ENCODE measurements at places on chromosomes 3 and 15.

GRCh38 chr3:56282341-56282740, 185.9 kb downstream of the ERC2 start:
- DNase-seq, result no peak

GRCh38 chr15:96332637-96333121, 2.2 kb downstream of the NR2F2 start:
- no peak for DNase-seq

- no peak for DNase-seq
These were observed 173.0 kb downstream of the LPP start for GRCh38 chr3:188326968-188327367.

DNA sequence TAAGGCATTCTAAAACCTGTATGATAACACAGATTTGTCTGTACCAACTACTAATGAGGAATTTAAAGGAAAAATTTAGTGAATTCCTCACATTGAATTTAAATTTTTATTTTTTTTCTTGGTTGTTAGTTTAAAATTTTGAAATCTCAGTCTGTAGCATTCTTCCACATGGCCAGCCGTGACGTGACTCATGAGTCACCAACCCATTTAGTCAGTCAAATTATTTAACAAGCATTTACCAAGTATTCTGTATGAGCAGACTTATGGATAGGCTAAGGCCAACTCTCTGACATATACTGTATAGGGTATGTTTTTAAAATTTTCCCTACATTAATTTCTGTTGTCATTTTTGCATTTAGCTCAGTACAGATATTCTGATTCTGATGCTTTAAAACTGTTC, 112.9 kb downstream of the CNTN4 start:
- no peak for DNase-seq

DNA sequence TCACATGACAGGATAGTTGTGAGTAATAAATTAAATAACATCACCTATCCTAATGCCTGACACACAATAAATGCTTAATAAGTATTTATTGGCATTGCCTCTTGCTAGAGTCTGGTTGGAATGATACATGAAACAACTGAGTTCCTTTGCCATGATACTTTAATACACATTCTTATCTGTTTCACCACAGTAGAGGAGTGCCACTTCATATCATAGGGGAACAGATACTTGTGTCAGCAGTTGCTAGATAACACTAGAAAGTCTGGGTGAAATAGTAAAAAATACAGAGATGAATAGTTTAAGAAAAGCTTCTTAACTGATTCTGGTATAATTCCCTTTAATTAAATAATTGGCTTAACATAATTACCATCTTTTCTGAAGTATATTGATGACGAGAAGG, 380.0 kb upstream of the GOLIM4 start:
- no peak for DNase-seq

GRCh38 chr3:168514252-168514651, 418.5 kb upstream of the GOLIM4 start:
- DNase-seq, result no peak

- no peak for DNase-seq
These were observed 35.6 kb downstream of the SCAP start for GRCh38 chr3:47440131-47440530.

DNA sequence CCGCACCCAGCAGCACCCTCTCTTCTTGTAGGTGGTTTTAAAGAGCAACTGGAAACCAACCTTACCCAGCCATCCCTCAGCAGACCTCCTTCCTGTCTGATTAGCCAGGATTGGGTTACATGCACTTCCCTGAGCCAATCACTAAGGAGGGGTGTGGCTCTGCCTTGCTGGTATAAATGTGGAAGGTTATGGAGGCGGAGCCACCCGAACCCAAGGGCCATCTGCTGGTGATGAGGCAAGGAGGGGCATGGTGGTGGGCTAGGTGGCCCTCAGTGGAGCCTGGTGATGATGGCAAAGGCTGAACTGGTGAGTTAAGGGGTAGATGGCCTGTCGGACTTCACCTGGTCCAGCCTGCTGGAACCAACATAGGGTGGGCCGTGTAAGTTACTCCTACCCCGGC, 39.8 kb downstream of the CCDC33 start:
- no peak for DNase-seq

- DNase-seq, result no peak
These were observed 75.3 kb downstream of the PLOD2 start for GRCh38 chr3:146085678-146086077.

GRCh38 chr15:83516935-83517334, 69.8 kb downstream of the SH3GL3 start:
- no peak for DNase-seq

GRCh38 chr3:141278196-141279076, 46.8 kb downstream of the PXYLP1 start:
- DNase-seq, result no peak

GRCh38 chr3:123880998-123881561, 3.1 kb downstream of the MYLK start:
- no peak for DNase-seq

GRCh38 chr3:52873433-52874159, 23.8 kb downstream of the STIMATE start:
- no peak for DNase-seq

- no peak for DNase-seq
These were observed 227.7 kb downstream of the ADAMTS17 start for GRCh38 chr15:100114100-100114499.

DNA sequence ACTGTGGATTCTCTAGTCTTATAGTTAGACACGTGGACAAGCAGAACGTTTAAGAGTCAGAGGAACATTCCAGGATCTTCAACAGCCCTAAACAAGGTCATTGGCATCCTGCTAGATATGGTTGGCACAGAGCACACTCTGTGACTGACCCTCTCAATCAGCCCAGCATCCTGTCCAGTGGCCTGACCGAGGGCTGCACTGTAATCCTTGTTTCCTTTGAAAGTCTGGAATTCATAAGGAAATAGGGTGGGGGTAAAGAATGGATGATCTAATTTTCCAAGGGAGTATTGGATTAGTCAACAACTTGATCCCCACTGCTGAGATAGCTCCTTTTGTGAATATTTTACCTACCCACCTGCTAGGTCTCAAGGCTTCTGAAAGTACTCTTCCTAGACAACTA, 94.5 kb upstream of the DLG1 start:
- DNase-seq, result no peak

DNA sequence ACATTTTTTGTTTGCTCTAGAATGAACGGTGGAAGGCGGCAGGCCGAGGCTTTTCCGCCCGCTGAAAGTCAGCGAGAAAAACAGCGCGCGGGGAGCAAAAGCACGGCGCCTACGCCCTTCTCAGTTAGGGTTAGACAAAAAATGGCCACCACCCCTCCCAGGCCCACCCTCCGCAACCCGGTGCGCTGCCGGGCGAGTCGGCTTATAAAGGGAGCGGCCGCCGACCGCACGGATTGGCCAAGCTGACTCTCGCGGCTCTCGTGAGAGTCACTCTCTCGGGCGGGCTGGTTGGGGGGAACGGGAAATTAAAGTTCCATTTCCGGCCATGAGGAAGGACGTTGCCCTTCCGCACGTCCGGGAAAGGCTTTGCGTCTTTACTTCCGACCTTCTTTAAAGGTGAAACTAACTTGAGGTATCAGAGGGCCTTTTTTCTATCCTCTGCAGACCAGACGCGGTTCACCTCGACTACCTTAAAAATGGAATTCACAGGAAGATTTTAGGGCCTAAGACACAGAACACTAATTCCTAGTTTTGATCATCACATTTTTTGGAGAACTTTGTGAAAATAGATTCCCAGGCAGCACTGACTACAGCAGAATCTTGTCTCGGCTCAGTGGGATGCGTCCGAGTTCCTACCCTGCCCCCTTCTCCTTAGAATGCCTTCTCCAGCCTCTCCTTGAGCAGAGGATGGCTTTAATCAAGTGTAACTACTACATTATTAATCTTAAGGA, at the start of gene TERC:
Gene TERC (minus strand): TSS at position 179 of the 731 bp plus-strand sequence.
- peak; percentile 60 for DNase-seq

DNA sequence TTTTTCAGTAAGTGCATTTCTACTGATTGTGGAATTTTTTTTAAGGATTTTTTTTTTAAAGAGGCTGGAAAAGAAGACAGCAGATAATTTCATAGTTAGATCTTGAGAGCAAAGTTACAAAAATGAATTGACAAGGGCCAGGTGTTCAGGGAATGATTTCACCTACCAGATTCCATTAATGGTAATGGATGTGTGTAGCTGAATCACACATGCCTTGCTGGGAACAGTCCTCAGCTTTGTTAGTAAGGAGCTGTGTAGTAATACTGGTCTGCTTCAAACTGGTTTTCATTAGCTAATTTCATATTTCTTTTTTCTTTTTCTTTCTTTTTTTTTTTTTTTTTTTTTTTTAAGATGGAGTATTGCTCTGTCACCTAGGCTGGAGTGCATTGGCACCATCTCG, 16.0 kb downstream of the NR1D2 start:
- DNase-seq, result no peak

GRCh38 chr3:178170698-178171535, 365.3 kb upstream of the KCNMB2 start:
- DNase-seq, result no peak

DNA sequence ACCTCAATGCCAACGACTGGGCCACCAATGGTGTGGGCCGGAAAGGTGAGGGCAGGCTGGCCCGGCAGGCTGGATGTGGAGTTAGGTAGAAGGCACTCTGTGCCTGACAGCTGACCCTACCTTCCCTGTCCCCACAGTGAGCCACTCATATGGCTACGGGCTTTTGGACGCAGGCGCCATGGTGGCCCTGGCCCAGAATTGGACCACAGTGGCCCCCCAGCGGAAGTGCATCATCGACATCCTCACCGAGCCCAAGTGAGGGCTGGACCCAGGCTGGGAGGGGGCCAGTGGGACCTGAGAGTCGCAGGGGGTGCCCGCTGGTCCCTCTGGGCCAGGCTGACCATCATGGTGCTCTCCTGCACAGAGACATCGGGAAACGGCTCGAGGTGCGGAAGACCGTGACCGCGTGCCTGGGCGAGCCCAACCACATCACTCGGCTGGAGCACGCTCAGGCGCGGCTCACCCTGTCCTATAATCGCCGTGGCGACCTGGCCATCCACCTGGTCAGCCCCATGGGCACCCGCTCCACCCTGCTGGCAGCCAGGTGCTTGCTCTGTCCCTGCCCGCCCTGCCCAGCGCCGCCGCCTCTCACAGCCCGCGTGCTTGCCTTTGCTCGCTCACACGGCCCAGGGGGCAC, 4.5 kb upstream of the FES start:
- DNase-seq, result no peak

DNA sequence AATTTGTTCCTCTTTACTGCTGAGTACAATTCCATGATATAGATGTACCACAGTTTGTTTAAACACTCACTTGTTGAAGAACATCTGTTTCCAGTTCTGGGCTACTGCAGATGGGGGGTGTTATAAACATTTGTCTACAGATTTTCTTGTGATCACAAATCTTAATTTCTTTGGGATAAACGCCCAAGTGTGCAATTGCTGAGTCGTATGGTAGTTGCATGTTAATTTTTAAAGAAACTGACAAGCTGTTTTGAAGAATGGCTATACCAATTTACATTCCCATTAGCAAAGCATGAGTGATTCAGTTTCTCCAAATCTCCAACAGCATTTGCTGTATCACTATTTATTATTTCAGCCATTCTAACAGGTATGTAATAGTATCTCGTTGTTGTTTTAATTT, 242.0 kb upstream of the MRPL3 start:
- no peak for DNase-seq

DNA sequence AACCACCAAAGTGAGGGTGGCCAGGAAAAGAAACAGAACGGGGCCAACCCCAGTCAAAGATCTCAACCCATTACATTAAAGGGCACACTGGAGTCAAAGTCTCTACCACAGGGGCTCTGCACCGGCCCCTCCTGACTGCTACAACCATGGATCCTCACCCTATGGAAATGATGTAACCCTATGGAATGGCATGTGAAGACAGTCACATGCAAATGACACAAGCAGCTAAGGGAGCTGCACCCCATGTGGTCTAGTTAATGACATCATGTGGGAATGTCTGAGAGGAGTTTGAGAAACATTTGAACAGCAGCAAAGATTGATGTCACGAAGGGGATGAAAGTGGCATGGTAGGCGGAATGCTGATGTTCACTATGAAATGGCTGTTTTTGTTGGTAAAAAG, 298.2 kb upstream of the SLCO3A1 start:
- DNase-seq, result no peak

DNA sequence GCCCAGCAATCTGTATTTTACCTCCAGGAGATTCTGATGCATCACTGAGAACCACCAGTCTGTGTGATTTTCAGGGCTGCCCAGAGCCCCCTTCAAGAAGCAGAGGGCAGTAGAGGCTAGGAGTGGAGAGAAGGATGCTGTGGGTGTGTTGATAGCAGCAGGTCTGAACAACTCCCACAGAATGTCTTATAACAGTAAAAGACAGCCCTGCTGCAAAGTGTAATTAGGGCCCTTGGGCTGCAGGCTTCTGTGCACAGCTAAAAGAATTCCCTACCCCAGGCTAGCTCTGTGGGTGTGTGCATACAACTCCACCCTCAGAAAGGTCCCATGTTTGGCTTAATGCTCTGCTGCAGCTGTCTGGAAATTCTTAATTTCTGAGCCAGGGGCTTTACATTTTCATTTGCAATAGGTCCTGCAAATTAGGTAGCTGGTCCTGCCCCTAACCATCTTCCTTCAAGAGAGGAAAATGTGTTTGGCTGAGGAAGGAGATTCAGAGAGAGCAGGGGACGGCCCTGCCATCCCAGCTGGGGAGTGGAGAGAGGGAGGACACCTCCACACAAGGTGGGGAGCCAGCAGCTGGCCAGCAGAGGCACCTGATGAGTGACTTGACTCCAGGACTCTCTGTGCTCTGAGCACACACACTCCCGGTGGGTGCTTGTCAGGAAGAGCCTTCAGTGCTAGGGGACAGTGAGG, 43.2 kb upstream of the RAB6B start:
- DNase-seq, result no peak

DNA sequence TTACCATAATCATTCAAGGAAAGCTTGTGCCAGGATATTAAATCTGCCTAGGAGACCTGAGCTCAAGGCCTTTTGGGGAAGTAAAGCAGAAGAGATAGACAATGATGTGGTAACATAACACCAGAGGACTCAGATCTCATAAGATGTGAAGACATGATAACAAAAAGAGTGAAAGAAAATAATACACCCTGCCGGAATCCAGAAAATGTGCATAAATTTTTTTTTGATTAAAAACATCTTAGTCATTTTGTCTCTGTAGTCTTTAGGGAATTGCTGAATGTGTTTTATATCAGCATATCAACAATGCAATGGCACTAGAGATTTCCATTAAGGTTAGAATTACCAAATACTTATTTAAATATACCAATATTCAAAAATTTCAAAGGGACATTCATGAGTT, 326.8 kb upstream of the ROBO1 start:
- DNase-seq, result no peak

DNA sequence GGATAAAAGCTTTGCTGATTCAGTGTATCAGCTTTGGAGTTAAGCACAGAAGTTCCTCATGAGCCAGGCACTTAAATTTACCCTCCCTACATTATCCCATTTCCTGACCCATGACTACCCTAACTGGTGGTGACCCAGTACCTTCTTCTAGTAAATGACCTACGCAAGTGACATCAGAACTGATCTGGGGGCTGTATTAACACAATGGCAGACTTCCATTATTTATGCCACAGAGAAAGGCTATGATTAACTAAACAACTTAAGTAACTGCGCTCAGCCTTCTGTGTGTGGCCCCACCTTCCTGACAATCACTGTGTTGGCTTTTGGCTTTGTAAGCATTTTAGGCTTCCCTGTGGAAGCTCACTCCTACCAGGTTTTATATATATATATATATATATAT, 1.9 kb downstream of the MB21D2 start:
- DNase-seq, result no peak

Measured in GM12892 (cell line).